Activated T-helper 1 cell treated with anti-CD3 and anti-CD28 coated beads, Interleukin-2, amount 50 U/mL, for 16 hours (primary cell): ENCODE measurements at places on chromosomes 2 and 18.

DNA sequence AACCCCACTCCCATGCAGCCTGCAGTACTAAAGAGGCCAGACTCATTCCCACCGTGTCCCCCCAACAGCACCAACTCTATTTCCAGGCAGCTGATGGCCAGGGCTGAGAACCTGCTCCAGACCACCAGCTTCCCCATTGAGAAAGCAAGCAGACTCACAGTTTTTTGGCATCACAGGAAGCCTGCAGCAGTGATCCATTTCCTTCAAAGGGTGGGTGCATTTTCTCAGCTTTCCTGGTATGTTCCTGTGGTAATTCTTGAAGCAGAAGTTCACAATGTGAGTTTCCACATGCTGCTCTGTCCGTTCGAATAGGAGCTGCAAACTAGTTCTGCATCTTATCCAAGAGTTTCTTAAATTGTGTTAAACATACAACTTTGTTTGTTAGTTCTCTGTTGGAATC is 1249.6 kb upstream of the FAM98A start:
- no peak for DNase-seq

DNA sequence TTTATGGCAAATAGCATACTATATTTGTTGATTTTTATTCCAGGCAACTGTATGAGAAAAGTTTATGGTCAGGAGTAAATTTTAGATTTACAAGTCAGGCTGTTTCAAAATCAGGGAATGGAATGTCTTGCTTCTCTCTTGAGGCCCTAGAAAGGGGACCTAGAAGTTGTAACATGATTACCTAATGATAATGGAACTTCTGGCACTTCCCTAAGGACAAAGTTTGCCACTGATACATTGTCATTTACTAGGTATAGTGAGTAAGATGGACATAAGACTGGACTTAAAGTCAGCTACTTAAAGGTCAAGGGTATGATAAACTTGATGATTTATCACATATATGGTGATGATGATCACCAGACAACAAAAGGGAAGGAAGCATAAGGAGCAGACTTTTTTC is 103.3 kb upstream of the VRK2 start:
- no peak for DNase-seq

DNA sequence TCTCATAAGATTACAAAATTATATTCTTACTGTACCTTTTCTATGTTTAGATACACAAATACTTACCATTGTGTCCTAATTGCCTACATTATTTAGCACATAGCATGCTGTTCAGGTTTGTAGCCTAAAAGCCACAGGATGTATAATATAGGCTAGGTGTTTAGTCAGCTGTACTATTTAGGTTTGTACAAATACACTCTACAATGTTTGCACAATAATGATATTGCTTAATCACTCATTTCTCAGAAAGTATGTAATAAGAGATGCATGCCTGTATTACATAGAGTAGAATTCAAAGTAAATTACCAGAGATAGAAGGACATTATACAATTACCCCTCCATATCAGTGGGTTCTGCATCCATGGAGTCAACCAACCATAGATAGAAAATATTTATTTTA is 201.1 kb upstream of the COL3A1 start:
- DNase-seq = no peak

DNA sequence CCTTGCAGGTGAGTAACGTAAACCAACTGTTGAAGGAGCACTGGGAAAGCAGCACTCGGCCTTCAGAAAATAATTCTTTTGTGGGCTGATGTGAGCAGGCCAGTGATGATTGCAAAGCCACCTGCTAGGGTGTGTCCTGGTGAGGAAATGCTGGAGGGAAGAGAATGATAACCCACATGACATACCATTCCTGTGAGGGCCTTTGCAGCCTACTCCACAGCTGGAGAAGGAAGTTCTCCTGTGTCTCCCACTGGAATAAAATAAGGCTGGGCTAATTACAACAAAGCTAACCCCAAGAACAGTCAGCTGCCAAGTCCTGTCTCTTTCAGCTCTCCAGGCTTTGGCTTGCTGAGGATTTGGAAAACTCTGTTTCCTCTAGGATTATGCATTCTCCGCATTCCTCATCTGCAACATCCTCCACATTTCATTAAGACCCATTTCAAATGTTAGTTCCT is 16.7 kb upstream of the DSG1 start:
- no peak for DNase-seq

GRCh38 chr2:3142210-3142609 is 235.4 kb downstream of the EIPR1 start:
- DNase-seq = no peak

GRCh38 chr2:217184242-217184641 is 324.4 kb upstream of the TNP1 start:
- no peak for DNase-seq

DNA sequence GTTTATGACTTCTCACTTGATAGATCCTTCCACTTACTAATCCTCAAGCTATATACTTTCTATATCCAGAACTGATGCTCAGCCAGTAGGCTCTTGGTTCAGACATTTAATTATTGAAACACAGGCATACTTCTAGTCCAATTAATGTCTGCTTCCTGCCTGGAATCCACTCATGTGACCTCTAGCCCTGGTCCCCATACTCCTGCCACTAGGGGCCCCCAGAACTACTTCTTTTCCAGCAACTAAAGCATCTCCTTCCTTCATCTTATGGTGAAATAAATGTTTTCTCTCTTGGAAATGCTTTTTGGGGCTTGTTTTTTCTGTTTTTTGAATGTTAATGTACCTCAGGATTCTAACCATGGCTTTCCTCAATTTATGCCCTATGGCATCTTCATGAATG is 527.6 kb downstream of the SATB2 start:
- DNase-seq = no peak

DNA sequence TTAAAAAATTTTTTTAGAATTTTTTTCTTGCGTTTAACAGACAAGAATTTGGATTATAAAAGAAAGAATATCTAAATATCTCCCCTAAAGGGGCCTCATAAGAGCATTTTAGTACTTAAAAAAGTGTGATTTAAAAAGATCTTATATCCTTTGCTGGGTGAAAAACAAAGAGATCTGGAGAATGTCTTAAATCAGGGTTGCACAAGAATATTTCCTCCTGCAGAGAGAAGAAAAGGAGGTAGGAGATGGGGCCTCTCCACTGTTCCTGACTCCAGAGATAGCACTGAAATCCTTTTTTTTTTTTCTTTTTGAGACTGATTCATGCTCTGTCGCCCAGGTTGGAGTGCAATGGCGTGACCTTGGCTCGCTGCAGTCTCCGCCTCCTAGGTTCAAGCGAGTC is 68.5 kb upstream of the OSR1 start:
- no peak for DNase-seq
